T-helper 17 cell (primary cell): ENCODE measurements at places on chromosomes 16 and 17. TPM values are rescaled to one million over a fixed set of nuclear protein-coding genes. Genes with fewer than 3 reads are reported as not detected.

Gene PIRT
- total RNA-seq, result not detected

Gene TRPV2
- 87.1 TPM for total RNA-seq

Gene HP
- total RNA-seq, result 0.57 TPM

Gene EVI2A
- 34.5 TPM for total RNA-seq

Gene CD300LG
- not detected for total RNA-seq

Gene NPTX1
- total RNA-seq, result 0.07 TPM

- no peak overlapping the region for H3K27ac ChIP-seq
- H3K36me3 ChIP-seq, result peaks cover 5% of the 10 kb centered on the region
- peaks cover 11% of the 10 kb centered on the region for H3K27me3 ChIP-seq
These were observed 16.3 kb upstream of the CBFA2T3 start for GRCh38 chr16:88993166-88993761.

- H3K27ac ChIP-seq, result no peak overlapping the region
- no peak for DNase-seq
- peaks cover 13% of the 10 kb centered on the region for H3K4me1 ChIP-seq
These were observed 22.9 kb downstream of the DUSP14 start for GRCh38 chr17:37512442-37513068.

DNA sequence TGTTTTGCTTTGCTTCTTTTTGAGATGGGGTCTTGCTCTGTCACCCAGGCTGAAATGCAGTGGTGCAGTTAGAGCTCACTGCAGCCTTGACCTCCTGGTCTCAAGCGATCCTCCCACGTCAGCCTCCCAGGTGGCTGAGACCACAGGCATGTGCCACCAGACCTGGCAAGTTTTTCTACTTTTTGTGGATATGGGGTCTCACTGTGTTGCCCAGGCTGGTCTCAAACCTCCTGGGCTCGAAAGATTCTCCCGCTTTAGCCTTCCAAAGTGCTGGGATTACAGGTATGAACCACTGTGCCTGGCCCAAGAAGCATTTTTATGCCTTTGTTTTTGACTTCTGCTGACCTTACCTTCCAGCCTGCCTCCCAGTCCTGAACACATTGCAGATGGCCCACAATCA lies 10.1 kb downstream of the DNAAF1 start:
- no peak for DNase-seq
- peaks cover 52% of the 10 kb centered on the region for H3K27me3 ChIP-seq
- H3K27ac ChIP-seq, result no peak overlapping the region
- H3K4me1 ChIP-seq, result peaks cover 4% of the 10 kb centered on the region
- H3K4me3 ChIP-seq, result no peak overlapping the region

DNA sequence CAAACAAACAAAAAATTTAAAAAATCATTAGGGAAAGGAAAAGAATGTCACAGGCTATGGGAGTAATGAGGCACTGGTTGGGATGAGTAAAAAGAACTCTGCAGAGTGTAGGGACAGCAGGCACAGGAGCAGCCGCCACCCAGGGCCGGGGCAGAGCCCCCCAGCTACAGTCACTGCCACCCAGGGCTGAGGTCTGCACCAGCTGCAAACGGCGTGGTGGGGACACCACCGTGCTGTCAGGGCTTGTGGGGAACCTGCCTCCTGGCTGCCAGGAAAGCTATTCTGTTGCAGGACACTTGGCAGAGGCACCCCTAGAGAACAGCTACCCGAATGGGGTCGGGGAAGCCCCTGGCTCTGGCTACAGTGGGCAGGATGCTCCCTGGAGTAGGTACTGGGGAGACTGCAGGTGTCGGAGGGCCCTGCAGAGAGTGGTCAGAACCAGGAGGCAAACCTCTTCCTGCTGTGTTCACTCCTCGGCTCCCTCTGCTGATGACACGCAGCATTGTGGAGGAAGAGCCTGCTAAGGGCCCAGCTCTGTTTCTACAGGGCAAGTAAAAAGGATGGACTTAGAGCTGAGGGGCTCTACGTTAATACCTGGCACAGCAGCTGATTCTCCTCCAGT lies 32.3 kb upstream of the CAPN15 start:
- DNase-seq, result no peak
- H3K36me3 ChIP-seq, result no peaks in the 10 kb centered on the region

DNA sequence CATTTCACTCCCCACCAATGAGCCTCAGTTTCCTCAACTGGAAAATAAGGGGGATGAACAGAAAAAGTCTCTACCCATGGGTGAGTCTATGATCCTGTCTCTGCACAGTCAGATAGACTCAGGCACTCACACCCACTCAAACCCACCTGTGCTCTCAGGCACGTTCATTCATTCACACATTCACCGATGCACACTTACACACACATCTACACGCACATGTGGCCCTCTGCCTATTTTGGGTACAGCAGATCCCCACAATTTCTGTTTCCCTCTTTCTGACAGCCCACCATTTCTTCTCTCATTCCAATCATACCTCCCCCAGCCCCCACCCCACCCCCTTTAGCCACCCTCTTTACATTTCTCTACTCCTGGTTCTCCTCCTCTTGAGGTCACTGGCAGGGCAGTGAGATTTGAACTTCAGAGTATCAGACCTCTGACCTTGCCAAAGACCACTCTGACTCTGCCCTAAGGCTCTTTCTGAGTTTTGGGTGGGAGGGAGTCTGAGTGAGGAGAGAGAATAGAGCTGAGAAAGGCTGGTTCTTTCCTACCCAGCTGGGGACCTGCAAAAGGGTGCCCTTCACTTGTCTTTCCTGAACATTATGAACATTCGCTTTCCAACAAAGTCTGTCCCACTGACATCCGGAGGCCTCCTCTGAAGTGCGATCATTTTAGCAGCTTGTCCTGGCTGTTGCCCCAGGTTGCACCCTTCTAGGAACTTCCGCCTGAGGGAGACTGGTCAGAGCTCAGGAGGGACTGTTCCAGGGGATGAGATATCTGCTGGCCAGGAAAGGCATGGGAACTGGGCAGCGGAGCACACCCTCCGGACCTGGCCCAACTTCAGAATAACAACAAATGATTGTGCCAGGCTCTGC lies 10.1 kb upstream of the COL1A1 start:
- H3K27me3 ChIP-seq, result peaks cover 56% of the 10 kb centered on the region
- H3K4me1 ChIP-seq, result peaks cover 7% of the 10 kb centered on the region
- H3K4me3 ChIP-seq, result no peak overlapping the region
- H3K36me3 ChIP-seq, result peaks cover 11% of the 10 kb centered on the region
- DNase-seq, result no peak

- no peak for DNase-seq
- H3K4me1 ChIP-seq, result peaks cover 22% of the 10 kb centered on the region
- H3K27ac ChIP-seq, result peak overlapping the region; percentile 92
- peak overlapping the region; percentile 95 for H3K4me3 ChIP-seq
These were observed 385 bp downstream of the CFAP119 start for GRCh38 chr16:30761427-30761927.

- H3K27ac ChIP-seq, result no peak overlapping the region
- H3K4me3 ChIP-seq, result no peak overlapping the region
- peaks cover 7% of the 10 kb centered on the region for H3K4me1 ChIP-seq
- peaks cover 2% of the 10 kb centered on the region for H3K36me3 ChIP-seq
These were observed 59.4 kb downstream of the MFSD11 start for GRCh38 chr17:76797241-76797840.

- no peak overlapping the region for H3K27ac ChIP-seq
These were observed 4.7 kb upstream of the NEUROD2 start for GRCh38 chr17:39612291-39612894.

GRCh38 chr16:63461248-63461841 lies 1425.1 kb upstream of the CDH8 start:
- H3K36me3 ChIP-seq, result no peaks in the 10 kb centered on the region
- no peak overlapping the region for H3K4me3 ChIP-seq
- no peak overlapping the region for H3K27ac ChIP-seq
- no peaks in the 10 kb centered on the region for H3K4me1 ChIP-seq

DNA sequence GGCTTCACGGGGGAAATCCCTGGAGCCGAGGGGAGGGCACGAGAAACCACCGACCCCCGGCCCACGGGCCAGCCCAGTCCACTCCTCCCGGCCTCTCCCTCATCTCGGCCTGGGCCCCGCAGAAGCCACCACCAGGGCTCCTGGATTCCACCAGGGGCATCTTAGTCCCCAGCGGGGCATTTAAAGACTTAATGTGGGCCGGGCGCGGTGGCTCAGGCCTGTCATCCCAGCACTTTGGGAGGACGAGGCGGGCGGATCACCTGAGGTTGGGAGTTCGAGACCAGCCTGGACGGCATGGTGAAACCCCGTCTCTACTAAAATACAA lies 24.1 kb upstream of the ABR start:
- H3K36me3 ChIP-seq, result no peaks in the 10 kb centered on the region
- DNase-seq, result no peak
- no peaks in the 10 kb centered on the region for H3K27me3 ChIP-seq
- H3K4me1 ChIP-seq, result peaks cover 19% of the 10 kb centered on the region

DNA sequence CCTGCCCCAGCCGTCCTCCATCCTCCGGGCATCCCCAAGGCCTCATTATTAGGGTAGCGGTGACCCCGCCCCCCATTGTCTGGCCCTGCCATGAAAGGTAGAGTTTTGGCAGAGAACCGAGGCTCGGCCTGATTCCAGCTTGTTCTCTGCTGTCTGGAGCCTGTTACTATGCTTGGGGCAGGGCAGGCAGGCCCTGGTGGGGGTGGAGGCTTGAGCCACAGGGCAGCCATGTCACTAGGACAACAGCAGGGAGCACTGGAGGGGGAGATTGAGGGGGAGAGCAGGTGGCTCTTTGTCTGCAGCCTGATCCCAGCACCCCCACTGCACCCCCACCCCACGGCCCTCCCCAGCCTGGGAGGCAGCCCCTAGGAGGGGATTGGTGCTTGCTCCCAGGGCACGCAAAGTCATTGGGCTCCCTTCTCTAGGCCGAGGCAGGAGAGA lies 15.4 kb downstream of the RHBDL3 start:
- no peak overlapping the region for H3K27ac ChIP-seq
- H3K4me3 ChIP-seq, result no peak overlapping the region
- H3K4me1 ChIP-seq, result peaks cover 4% of the 10 kb centered on the region
- peaks cover 3% of the 10 kb centered on the region for H3K36me3 ChIP-seq
- DNase-seq, result no peak
- peaks cover 30% of the 10 kb centered on the region for H3K27me3 ChIP-seq

DNA sequence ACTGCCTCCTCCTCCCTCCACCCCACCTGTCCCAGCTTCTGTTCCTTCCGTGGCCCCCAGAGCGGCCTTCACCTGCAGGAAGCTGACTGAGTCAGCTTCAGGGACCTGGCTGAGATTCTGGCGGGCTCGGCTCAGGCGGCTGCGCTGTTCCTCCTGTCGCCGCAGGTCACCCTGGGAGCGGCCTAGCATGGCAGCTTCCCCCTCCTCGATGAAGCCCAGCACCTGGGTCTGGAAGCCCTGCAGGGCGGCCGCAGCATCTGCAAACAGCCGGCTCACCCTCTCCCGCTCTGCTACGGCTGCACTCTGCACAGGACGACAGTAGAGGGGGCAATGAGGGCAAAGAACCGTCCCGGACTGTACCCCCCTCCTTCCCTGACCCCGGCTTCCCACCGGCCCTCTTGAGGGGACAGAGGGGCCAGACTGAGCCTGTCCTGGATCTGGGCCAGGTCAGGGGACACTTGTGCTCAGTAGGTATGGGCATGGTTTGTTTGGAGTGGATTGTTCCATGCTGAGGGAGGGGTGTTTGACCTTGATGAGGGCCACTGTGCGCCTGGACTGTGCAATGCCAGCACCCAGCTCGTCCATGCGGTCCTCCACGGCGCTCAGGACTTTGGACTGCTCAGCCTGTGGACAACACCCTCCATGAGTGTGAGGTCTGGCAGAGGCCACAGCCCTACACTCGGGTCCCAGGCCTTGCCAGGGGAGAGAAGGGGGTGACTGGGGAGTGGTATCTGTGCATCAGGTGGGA lies 2.0 kb downstream of the TRIM47 start:
- no peaks in the 10 kb centered on the region for H3K36me3 ChIP-seq
- DNase-seq, result peak; percentile 59
- H3K4me1 ChIP-seq, result peaks cover 33% of the 10 kb centered on the region
- peak overlapping the region; percentile 92 for H3K4me3 ChIP-seq
- peak overlapping the region; percentile 91 for H3K27ac ChIP-seq
- H3K27me3 ChIP-seq, result no peaks in the 10 kb centered on the region

GRCh38 chr16:85880861-85881260 lies 18.1 kb upstream of the IRF8 start:
- H3K27ac ChIP-seq, result no peak overlapping the region
- H3K36me3 ChIP-seq, result peaks cover 3% of the 10 kb centered on the region
- peaks cover 2% of the 10 kb centered on the region for H3K4me1 ChIP-seq
- peaks cover 35% of the 10 kb centered on the region for H3K27me3 ChIP-seq
- DNase-seq, result no peak

DNA sequence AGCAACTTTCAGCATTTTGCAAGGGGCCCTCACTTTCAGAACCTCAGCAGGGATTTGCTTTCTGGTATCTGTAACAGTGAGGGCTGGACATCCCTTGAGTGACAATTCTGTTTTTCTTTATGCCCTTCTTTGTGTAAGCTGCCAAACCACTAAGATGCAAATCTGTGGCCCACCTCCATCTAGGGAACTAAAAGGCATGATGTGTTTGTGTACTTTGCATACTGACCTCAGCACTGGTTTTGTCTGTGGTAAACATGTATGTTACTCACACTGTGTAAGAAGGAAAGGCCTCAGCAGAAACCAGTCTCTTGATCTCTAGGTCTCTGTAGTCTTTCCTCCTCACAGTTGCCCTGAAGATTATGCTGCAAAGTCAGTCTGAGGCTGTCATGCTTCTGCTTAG lies 396.6 kb upstream of the DYNLRB2 start:
- no peaks in the 10 kb centered on the region for H3K36me3 ChIP-seq
- H3K27me3 ChIP-seq, result peaks cover 22% of the 10 kb centered on the region
- no peak for DNase-seq
- no peak overlapping the region for H3K4me3 ChIP-seq

- no peak overlapping the region for H3K4me3 ChIP-seq
- H3K36me3 ChIP-seq, result peaks cover 6% of the 10 kb centered on the region
- no peaks in the 10 kb centered on the region for H3K27me3 ChIP-seq
- no peaks in the 10 kb centered on the region for H3K4me1 ChIP-seq
These were observed 30.7 kb downstream of the CDRT4 start for GRCh38 chr17:15436473-15437302.
